Type B pancreatic cell (in vitro differentiated cells): ENCODE measurements at places on chromosomes 2 and 18.

GRCh38 chr2:209977386-209978239, 24.8 kb upstream of the RPE start:
- DNase-seq, result no peak

DNA sequence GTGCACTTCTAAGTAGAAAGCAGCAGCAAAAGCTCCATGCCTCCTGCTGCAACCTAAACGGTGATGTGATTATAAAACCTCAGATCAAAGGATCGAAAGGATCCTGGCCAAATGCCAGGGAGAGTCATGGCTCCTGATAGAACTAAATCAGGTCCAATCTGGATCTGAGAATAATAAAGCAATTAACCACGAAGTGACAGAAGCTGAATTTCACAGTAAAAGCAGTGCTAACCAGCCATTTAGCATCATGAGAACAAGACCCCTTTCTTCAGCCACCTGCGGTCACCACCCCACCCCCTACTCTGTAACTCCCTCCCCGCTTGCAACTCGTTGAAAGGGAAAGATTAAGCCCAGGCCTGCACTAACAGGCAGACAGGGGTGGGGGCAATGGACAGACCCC, 748.7 kb downstream of the BCL11A start:
- no peak for DNase-seq

GRCh38 chr2:602571-603359, 74.4 kb downstream of the TMEM18 start:
- no peak for DNase-seq

DNA sequence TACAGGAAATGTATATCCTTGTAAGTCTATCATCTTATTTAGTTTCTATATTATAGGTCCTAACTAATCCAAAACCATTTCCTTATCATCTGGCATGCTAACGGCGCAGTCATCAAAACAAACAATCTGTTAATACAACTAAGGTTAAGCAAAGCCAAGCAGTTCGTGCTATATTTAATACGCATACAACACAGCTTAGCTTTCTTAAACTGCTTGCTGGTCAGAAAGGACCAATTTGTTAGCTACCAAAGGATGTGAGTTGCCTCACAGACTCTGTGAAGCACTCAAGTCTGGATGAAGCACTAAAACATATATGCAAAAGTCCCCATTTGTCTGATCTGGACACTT, 67.0 kb downstream of the ZEB2 start:
- no peak for DNase-seq

DNA sequence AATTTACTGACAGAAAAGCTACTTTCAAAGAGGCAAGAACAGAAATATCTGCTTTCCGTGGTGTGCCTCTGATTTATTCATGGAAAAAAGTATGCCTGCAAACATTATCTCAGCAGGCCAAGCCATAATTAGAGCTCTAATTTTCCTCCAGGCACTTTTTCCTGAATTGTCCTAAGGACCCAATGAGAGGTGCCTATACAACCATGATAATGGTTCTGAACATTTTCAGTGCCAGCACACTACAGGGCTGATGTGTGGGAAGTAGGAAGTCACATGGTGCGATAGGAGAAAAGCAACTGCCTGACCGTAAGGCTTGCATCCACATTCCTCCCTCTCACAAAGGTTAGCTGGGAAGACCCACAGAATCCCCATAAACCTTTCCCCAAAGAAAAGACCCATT, 45.9 kb upstream of the EGR4 start:
- no peak for DNase-seq

GRCh38 chr2:160061944-160062291, 497 bp downstream of the PLA2R1 start:
- DNase-seq, result no peak

- DNase-seq, result no peak
Observed at GRCh38 chr2:224982910-224983711, 59.2 kb downstream of the DOCK10 start.

DNA sequence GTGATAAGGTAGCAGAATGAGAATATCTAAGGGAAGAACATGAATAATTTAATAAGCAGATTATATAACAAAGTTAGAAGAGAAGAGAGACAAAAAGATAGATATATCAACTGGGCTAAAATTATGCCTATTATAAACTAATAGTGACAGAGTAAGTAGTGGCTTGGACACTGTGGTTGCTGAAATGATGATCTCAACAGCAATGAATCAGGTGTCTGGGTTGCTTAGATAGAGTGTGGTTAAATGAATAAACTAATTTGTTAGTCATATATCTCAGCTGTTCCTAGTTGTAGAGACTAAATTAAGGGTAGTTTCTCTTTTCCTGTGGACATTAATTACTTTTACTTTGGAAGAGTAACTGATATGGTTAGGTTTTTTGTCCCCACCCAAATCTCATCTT, 1485.4 kb upstream of the CELF4 start:
- no peak for DNase-seq

- no peak for DNase-seq
Observed at GRCh38 chr2:171939743-171940071, 17.4 kb downstream of the HAT1 start.

DNA sequence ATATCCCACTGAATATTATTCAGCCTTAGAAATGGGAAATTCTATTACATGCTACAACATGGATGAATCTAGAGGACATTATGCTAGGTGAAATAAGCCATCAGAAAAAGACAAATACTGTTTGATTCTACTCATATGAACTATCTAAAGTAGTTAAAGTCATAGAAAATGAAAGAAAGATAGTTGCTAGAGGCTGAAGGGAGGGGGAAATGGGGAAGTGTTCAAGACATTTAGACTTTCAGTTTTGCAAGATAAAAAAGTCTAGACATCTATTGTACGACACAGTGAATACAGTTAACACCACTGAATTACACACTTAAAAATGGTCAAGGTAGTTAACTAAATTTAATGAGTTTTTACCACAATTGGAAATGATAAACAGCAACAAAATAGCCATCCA, 835.9 kb upstream of the CHAC2 start:
- no peak for DNase-seq
